ENCODE measurements at places on chromosomes 12 and 14.
A peak's percentile ranks its signal among the peaks of the same experiment; 100 is the strongest.

DNA sequence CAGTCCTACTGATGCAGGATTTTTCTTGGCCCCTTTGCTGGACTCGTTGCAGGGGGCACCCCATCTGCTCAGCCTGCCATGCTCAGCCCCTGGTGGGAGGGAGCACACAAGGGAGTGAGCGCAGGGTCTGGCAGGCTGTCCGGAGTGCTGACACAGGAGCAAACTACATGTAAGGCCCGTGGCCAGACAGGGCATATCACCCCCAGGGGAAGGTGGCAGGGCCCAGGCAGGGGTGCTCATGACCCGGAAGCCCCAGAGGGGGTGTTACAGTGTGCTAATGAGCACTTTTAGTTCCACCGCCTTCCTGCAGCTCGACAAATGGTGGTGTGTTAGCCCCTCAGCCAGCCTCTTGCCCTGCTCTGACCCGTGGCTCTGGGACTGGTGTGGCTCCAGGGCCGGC lies 645.6 kb upstream of the TMEM132C start:
- DNase-seq = no peak

- no peak for DNase-seq
These were observed 13.3 kb upstream of the PUS1 start for GRCh38 chr12:131915823-131916222.

DNA sequence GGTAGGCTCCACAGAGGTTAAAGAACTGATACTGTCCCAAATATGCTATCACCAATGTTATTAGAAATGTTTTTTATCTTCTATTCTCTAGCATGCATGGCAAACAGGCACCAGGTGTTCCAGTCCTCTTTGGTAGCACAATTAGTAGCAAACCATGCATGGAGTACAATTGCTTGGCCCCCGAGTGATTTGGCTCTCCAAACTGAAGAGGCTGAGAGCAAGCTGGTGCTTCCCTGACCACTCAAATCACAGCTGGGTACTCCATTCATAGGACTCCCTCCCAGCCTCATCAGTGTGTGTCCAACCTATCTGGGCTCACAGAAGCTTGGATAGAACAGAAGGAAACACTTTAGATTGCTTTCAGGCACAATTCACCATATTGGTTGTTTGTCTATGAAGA lies 93.4 kb downstream of the DIO2 start:
- DNase-seq = no peak

DNA sequence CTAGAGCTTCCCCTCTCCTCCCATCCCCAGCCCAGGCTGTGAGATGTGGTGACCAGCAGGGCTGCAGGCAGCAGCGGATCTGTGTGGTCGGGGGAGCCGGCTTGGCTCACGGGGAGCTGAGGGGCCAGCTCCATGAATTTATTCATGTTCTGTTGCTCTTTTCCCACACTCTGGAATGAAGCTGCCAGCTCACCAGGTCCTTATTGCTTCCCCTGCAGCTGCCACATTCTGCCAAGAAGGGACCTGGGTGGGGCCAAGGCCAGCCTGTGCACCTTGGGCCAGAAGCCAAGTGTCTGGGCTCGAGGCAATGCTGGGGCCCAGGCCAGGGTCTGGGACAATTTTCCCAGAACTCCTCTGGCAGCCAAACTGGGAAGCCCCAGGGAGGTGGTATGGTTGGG lies 2.5 kb upstream of the C1QL4 start:
- DNase-seq = peak; percentile 29

DNA sequence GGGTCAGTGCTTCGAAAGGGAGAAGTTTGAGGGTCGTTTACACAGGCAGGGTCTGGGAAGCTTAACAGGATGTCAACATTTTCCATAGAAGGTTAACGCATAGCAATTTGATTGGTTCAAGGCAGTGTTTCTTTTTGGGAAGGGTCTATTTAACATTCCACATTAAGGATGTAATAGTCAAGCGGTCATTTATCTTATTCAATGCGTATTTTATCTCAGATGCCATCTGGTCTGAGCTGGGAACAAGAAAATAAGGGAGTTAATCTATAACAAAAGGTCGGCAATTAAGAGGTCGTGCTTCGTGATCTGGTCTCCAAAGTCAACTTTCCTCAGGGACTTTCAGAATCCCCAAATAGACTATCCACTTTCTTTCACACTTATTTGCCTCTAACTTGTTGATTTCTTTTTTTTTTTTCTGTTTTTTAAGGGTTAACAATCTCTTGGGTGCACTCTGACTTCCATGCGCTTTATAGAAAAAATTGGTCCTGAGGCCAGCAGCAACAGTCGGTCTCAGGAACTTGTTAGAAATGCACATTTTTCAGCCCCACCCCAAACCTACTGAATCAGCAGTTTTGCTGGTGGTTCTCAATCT lies 550 bp upstream of the RESF1 start:
- DNase-seq = no peak

DNA sequence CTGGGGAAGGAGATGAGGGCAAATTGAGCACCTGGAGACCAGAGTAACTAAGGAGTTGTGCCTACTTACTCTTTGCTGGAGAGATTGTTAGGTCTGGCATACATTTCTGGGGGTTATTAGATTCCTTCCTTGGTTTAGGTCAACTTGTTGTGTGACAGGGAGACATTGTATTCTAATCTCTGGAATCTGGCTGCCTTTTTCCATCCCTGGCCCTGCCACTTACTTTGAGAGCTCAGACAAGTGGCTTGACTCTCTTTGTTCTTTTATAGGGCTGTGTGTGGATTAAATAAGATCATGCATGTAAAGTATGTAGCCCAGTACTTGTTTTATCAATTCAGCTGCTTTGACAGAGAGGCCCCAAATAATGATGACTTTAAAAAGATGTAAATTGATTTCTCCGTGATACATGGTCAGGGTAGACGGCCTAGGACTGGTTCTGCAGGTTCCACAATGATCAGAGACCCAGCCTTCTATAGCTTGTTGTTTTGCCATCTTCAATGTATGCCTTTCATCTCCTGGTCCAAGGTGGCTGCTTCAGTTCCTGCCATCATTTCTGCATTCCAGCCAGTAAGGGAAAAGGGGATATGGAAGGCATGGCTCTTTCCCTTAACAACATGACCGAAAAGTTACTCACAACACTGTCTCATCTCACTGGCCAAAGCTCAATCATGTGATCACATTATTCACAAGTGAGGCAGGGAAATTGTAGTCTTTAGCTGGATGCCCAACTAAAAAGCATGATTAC lies 72.6 kb downstream of the CHST11 start:
- DNase-seq = no peak

Data from NCI-H526 (cell line).